ENCODE measurements at places on chromosomes 2 and 18. TPM values are rescaled to one million over a fixed set of nuclear protein-coding genes. Genes with fewer than 3 reads are reported as not detected.

The OTX1 gene
- 1.7 TPM for total RNA-seq

GRCh38 chr2:71215447-71215846 lies 11.5 kb downstream of the PAIP2B start:
- DNase-seq, result no peak

GRCh38 chr2:161982548-161983330 lies 91.3 kb downstream of the DPP4 start:
- no peak for DNase-seq

DNA sequence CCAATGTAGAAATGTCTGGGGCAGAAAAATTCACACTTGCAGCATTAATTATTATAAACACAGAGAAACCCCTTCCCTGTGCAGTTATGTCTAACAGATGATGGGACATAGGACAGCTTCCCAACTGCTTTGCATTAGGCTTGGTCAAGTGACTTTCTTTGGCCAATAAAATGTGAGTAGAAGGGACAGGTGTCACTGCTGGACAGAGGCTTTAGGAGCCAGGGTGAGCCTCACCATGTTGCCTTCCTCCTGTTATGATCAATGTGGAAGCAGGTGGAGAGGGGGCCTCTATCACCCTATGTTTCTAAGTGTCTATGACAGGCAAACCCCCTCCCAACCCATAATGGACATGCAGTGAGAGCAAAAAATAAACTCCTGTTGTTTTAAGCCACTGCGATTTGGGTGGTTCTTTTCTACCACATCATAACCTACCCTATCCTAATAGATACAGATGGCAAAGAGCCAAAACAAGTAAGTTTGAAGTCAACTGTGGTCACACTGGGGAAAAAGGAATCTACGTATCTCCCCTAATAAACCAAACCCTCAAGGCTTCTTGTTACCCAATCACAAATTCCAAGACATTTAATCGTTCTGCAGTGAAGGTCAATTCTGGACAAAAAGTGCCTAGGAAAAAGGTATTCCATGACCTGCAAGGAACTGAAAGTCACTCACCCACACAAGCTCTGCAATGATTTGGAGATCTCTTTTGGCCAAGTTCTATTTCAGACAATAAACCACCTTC lies 28.6 kb upstream of the POU3F3 start:
- DNase-seq, result no peak

All from upper lobe of left lung (tissue), 6 donors.